Fibroblast of skin of right biceps (primary cell): ENCODE measurements at places on chromosomes 6 and 20.

DNA sequence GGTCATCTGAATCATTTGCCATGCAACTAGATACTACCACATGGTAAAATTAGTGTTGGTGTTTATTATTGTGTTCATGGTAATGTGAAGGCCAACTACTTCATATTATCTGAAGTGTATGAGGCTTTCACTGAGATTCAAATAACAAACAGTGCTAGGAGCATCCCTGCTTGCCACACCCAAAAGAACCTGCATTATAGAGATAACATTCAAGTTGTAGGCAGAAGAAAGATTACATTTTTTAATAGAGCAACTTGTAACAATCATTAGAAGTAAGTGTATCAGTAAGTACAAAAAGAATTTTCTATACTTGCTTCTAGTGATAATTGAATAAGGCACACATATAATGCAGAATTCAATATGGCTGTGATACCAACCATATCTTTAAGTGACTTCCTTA lies 49.8 kb downstream of the BCKDHB start:
- DNase-seq: no peak

GRCh38 chr6:22071270-22072041 lies 225.4 kb downstream of the PRL start:
- peak; percentile 69 for DNase-seq

DNA sequence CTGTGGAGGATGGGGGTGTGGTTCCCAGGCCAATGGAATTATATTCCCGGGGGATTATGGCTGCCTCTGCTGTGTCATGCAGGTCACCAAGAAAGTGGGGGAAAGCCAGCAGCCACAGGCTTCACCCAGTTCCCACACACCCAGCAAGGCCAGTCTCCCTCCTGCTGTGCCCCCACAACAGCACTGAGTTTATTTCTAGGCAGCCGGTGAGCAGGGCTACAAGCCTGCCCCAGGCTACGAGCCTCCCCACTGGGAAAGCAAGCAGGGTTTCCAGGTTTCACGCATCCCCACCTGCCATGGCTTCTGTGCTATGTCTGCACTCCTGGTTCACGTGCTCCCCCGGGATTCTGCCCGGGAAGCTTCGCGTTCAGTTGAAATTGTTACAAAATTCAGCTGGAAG lies 72.6 kb downstream of the ERMARD start:
- DNase-seq: no peak

DNA sequence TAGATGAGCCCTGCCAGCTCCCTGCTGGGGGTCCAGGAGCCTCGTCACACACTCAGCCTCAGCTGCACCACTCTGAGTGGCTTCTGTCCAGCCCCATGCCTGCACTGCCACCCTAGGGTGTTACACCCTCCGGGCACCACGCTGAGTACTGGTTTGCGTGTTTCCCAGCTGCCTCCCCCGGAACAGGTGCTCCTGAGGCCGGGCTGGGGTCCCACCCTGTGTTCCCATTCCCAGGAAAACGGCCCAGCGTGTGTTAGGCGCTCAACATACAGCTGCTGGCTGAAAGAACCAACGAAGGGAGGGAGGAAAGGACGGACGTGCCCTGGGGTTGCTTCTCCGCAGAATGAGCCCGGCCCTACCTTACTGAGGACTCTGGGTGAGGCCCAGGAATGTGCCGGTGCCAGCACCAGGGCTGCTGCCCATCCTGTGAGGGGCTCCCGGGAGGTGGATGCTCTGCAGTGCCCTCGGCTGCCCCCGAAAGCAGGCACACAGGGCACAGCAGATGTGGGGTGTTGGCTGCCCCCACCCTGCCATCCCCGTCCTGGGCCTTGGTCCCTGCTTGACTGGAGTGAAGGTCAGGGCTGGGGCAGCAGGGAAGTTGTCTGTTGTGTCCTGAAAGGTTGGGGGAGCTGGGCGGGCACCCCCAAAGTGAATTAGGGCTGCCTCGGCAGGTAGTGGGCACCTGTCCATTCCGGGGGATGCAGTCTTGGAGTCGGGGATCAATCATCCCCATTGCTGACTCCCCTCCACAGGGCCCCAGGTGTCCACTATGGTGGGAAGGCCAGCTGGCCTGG lies 16.3 kb downstream of the LAMA5 start:
- DNase-seq: no peak

DNA sequence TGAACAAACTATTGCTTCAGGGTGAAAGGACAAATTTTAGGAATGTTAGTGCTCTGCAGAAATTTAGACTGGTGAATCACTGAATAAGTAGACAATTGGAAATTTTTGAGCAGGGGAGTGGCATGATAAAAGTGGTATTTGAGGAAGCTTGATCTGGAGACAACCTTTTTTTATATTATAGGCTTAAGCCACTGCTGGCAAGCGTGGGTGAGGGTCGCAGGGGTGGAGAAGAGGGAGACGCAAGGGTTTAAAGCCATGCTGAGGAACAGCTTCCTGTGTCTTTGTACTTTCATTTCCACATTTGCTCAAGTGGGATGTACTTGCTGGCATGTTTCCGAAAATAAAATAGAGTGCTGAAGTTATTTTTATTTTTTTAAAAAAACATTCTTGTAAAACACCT lies 23.7 kb downstream of the NCOA7 start:
- DNase-seq: no peak

GRCh38 chr6:139154881-139155547 lies 20.1 kb downstream of the HECA start:
- DNase-seq: no peak

- no peak for DNase-seq
These were observed 77.1 kb downstream of the TBC1D7 start for GRCh38 chr6:13251242-13251641.

- no peak for DNase-seq
These were observed 352.5 kb downstream of the MAFB start for GRCh38 chr20:40336533-40336932.

GRCh38 chr20:34724172-34724571 lies 20.0 kb downstream of the TP53INP2 start:
- no peak for DNase-seq

GRCh38 chr20:14717134-14717999 lies 380.0 kb upstream of the FLRT3 start:
- no peak for DNase-seq

DNA sequence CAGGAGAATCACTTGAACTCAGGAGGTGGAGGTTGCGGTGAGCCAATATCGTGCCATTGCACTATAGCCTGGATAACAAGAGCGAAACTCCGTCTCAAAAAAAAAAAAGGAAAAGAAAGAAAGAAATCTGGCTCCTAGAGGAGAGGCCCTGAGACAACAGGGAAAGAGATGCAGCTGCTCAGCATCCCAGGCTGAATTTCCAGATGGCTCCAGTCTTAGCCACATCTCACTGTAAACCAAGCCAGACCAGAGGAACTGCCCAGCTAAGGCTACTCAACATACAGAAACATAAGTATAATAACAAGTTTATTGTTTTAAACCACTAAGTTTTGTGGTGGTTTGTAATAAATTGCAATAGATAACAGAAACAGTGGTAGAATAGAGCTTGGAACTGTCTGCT lies 38.5 kb upstream of the TASP1 start:
- no peak for DNase-seq

DNA sequence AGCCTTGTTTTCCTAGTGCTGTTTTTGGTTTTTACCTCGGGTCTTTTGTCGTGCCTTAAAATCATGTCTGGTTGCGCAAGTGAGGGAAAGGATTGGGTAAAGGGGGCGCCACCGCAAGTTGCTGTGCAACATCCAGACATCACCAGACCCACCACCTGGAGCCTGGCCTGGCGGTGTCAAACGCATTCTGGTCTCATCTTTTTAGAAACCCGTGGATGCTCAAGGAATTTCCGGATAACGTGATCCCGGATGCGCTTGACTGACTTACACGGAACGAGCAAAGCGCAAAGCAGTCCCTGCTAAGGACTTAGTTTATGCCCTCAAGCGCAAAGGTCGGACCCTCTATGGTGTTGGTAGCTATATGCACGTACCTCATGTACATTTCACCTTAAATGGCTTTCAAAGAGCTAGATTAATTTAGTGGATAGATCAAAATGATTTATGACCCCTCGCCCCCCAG lies 105.2 kb downstream of the OR2B2 start:
- peak; percentile 75 for DNase-seq

- peak; percentile 42 for DNase-seq
These were observed 22.2 kb upstream of the POU3F2 start for GRCh38 chr6:98812220-98812619.

DNA sequence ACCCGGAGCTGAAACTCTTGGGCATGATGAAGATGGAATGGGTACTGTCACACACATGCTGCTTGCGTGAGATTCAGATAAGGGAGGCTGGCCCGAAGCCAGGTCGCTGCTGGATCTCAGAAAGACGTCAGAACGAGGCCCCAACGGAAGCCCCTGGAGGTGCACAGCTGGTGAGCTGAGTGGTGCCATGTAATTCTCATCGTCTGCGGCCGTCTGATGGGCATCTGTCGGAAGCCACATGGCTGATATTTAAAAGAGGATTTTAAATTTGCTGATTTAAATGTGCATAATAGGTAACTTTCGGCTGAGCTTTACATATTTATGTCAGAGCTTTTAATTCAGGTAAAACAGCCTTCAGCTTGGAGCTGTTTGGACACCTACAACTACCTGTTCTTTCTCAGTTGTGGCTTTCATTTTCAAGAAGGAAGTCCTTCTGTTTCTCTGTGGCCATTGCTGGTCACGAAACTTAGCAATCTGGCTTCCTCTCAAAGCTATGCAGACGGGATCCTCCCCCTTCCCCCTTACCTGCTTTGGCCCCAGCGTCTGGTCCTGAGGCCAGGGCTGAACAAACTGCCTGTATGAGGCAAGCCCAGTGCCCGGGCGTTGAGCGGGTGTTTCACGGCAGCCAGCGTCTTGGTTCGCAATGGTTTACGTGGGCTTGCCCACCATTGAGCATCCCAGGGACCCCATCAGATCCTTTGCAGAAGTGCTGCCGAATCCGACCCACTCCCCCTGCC lies 9.2 kb downstream of the SLCO4A1 start:
- DNase-seq: peak; percentile 37
